A549 treated with DMSO at 1 μM for 4 hours (cell line): ENCODE measurements at places on chromosomes 6 and 20. TPM values are rescaled to one million over a fixed set of nuclear protein-coding genes. Genes with fewer than 3 reads are reported as not detected.

The SOX12 gene
- total RNA-seq, result 20.0 to 29.3 TPM (median 24.2 TPM) in 5 replicates

The SNPH gene
- 3.8 to 5.6 TPM (median 4.6 TPM) in 5 replicates for total RNA-seq

The ANKRD66 gene
- not detected in 5 replicates for total RNA-seq

The MAP1LC3A gene
- total RNA-seq, result 20.6 to 26.9 TPM (median 25.4 TPM) in 5 replicates
